Caki2 (cell line): ENCODE measurements at places on chromosomes 1 and 21.

DNA sequence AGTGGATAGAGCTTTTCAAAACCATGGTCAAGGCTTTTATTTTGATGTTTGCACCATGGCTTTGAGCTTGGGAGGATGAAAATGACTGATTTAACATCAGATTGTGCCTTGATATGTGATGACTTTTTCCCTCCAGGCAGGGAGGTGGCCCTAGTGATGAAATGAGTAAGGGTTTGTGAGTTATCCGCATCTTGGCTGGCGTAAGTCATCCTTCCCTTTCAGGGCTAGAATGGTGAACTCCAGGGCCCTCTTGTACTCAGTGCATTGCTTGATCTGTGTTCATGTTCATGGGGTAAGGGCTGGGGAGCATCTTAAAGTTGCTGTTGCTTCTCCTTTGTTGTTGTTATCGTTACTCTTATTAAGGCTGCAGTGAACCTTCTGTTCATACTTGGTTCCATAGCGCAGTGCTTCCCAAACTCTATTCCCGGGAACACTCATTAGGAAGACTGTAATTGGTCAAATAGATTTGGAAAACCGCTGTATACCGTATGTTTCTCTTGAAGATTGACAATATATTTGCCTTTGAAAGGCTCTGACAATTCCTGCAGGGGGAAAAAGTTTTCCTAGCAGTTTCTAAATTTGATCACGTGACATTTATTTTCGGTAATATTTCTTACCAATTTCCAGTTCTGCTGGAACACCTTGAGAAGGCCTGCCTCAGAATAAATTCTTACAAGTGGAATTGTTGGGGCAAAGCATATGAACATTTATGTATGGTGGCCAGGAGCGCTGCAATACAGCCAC is 23.1 kb downstream of the GPR137B start:
- DNase-seq, result no peak

DNA sequence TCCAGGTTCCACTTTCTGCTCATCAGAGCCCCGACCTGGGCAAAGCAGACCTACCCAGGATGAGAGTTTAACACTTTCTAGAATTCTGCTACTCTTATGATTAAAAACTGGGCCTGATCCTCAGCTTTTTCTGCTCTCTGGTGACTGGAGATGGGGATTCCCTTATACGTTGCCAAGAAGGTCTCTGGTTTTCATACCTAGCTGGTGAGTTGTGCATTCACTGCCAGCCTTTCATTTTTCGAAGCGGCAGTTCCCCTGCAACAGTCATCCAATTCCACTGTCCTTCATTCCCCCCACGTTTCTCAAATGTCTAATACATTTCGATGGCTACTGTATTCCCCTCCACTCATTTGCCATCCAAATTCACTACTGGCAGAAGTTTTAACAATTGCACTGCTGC is 135.3 kb downstream of the ADSS2 start:
- DNase-seq, result no peak

GRCh38 chr21:44724926-44725325 is 13.6 kb upstream of the TSPEAR start:
- DNase-seq, result no peak

- peak; percentile 22 for DNase-seq
Measured at GRCh38 chr1:54927472-54928240, 40.7 kb upstream of the DHCR24 start.

DNA sequence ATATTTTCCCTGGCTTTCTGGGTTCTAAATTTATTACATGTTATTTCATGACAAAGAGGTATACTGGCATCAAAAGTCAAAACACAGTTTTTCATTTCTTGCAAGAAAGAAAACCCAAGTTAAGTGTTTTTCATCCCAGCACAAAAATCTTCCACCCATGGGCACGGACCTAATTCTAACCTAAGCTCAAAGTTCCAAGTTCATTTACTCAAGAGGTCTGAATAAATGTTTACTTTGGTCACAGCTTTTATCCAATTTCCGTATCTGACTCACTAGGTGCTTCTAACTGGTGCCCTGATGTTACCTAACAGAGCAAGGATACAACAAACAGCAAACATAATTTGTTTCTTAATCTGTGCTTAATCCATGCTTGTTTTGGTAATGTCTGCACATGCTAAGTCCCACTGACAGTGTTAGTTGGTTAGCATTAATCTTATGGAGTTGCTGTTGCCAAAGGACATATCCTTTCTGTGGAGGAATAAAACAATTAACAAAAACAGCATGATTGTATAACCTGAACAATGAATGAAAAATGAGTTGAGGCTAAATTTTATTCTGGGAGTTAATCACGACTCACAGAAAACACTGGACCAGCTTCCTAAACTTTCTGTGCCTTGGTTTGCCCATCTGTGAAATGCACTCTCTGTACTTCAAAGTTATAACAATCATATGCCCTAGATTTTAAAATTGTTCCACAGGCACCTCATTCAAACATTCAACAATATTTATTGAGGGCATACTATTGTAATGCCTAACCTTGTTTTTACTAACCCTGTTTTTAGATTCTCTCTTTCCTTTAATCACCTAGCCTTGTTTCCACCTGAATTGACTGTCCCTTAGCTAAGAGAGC is 4.2 kb upstream of the CHD1L start:
- no peak for DNase-seq

- peak; percentile 81 for DNase-seq
Measured at GRCh38 chr1:98661544-98662355, at the start of gene SNX7. Gene SNX7, plus strand, starts transcription at chr1:98661721. Its CDS starts 11 bp downstream, at chr1:98661732.

GRCh38 chr1:60257531-60257930 is 184.0 kb upstream of the C1orf87 start:
- DNase-seq, result no peak

DNA sequence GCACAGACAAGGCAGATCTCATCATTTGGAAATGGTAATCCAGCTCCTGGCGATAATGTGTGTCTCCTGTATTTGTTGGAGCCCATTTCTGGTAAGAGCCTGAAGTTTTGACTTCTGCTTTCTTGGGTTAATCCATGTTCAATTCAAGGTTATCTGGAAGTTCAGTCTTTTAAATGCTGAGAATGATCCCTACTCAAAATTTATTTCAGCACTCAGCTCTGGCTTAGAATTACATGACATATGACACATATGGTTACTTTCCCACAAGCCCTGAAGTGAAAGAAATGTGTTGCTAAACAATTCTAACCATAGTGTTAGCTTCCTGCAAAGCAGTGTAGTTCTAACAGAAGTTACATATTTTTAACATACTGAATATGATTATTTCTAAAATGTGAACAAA is 2.7 kb downstream of the PTGFR start:
- DNase-seq, result no peak

GRCh38 chr1:79790950-79791349 is 784.4 kb upstream of the ADGRL4 start:
- no peak for DNase-seq

DNA sequence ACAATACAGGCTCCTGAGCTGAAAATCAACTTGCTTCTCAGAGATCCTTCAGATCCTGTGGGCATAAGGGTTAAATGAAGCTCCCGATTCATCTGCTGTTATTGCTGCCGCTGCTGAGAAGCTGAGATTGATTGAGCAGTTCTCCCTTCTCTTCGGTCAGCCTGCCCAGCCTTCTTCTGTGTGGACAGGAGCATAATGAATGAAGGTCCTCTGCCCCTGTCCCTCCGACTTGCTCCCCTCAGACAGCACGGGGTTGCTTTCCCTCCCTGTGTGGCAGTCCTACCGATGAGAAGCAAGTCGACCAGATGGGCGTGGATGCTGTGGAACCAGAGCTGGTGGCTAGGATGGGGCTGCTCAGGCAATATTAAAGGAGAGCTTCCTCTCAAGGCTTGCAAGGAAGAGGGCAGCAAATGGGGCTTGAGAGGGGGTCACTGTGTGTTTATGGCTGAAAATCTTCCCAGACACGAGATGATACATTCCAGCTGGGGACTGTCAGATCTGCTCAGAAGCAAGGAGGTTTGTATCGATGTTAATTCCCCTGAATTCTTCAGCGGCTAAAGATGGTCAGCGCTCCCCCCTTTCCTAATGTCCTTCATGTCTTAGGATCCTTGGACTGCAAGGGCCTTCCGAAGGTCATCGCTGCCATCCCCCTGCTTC is 63.9 kb upstream of the GOLT1A start:
- no peak for DNase-seq

DNA sequence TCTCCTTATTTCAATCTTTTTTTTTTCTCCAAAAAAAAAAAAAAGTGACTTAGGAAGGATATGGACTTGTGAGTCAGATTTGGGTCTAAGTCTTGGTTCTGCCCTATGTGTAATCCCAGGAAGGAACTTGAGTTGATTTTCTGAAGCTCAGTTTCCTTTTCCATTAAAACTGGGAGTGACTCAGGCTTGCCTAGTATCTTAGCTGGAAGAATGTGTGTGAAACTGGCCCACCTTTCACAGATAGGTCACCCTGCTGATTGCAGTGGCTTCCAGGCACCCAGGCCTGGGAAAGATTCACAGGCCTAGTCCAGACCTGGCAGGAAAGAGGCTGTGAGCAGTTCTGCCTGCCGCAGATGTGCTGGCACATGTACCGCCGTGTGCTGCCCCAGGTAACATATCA is 218.3 kb upstream of the HOOK1 start:
- no peak for DNase-seq

DNA sequence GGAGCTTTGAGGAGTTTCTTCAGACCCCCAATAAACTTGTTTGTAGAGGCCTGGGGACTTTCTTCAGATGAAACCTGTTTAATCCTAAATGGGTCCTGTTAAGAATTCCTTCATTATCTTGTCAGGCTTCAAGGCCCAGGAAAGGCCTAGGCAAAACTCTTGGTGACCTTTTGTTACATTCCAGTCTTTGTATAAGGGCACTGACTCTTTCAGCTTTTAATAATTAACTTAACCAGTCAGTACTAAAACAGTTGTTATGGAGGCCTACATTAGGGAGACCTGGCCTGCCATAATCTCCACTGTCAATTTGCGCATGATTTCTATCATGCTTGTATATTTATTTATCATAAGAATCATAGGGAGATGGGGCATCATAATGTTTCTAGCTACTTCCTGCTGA is 110.2 kb downstream of the FCRL5 start:
- peak; percentile 10 for DNase-seq

GRCh38 chr21:45940091-45940490 is 41.5 kb upstream of the COL6A1 start:
- no peak for DNase-seq
